Fibroblast of skin of scalp (primary cell): ENCODE measurements at places on chromosomes 13 and 19.

DNA sequence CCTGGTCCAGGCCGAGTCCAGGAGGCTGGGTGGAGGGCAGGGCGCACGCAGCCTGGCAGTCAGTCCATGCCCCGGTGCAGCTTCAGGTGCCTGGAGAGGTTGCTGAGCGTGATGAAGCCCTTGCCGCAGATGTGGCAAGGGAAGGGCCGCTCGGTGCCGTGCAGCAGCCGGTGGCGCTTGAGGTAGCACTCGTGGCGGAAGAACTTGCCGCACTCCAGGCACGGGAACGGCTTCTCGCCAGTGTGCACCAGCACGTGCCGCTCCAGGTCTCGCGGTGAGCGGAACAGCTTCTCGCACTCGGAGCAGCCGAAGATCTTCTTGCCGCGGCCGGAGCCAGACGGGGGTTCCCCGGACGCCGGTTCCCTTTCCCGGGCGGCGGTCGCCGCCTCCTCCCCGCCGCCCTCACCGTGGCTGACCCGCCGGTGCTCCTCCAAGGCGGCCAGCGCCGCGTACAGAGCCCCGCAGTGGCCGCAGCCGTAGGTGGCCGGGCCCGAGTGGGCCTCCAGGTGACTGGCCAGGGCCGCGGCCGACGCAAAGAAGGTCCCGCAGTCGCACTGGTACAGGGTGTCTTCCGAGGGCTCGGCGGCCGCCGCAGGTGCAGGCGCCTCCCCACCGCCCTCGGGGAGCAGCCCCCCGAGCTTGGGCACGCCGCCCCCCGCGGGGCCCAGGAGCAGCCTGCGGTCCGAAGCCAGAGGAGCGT lies 6.8 kb downstream of the FIZ1 start:
- no peak for DNase-seq

DNA sequence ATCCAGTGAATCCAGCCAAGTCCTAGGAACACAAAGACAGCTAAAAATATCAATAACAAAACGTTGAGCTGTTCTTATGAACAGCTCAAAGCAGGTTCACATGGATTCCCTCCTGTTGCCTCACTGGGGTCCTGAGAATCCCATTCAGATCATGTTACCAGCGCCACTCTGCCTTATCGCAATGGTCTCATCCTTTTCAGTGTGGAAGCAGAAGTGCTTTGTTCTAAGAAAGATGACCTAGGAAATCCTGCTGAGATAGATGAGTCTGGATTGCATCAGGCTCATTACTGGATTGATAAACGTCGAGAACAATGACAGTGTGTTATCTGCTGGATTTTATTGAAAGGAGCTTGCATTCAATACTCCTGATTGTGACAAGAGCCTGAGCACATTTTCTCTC lies 87.0 kb downstream of the SLAIN1 start:
- DNase-seq: no peak

DNA sequence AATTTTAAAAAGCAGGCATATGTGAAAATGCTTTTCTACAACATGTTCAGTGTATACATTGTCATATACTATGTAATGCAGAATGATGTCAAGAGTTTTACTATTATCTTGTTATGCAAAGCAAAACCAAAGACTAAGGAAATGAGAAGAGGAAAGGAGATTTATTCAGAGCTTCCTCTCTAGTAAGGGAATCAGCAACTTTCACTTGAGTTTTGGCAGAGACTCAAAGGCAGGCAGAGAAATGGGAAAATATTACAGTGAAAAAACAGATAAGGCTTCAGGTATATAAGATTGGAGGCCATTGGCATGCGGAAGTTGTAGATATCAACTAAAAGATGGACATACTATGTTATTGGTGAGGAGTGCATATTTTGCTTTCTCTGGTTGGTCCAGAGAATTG lies 512.0 kb upstream of the PCDH20 start:
- no peak for DNase-seq

- no peak for DNase-seq
Measured at GRCh38 chr19:4023600-4024398, 16.3 kb downstream of the PIAS4 start.

- DNase-seq: no peak
Measured at GRCh38 chr19:29170554-29170953, 42.4 kb downstream of the UQCRFS1 start.

DNA sequence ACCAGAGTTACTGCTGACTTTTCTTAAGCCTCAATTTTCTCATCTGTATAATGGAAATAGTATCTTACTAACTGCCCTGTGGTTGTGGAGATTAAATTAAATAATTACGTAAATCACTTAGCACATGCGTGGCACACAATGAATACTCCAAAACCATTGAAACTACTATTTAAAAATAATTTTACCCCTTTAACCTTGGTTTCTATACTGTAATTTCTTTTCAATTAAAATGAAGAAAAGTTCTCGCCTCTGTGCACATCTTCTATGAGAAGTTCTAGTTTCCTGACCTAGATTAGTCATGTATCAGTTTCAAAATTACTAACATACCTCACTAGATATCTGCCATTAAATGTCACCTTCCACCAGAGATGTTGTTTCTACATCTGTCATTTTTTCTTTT lies 5.7 kb downstream of the SLITRK1 start:
- no peak for DNase-seq

DNA sequence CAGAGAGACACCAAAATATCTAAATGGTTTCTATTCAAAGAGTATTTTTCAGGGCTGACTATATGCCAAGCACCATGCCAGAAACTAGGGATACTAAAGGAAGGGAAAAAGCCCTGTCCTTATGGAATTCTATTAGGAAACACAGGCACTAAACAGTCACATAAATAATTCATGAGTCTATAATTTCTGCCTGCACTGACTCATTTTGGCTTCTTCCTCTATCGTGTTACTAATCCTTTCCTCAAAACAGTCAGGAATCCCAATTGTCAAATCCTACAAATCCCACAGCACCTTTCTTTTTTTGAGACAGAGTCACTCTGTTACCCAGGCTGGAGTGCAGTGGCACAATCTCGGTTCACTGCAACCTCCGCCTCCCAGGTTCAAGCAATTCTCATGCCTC lies 29.2 kb downstream of the XPO4 start:
- peak; percentile 48 for DNase-seq

GRCh38 chr13:35496006-35496405 lies 19.5 kb upstream of the MAB21L1 start:
- no peak for DNase-seq

DNA sequence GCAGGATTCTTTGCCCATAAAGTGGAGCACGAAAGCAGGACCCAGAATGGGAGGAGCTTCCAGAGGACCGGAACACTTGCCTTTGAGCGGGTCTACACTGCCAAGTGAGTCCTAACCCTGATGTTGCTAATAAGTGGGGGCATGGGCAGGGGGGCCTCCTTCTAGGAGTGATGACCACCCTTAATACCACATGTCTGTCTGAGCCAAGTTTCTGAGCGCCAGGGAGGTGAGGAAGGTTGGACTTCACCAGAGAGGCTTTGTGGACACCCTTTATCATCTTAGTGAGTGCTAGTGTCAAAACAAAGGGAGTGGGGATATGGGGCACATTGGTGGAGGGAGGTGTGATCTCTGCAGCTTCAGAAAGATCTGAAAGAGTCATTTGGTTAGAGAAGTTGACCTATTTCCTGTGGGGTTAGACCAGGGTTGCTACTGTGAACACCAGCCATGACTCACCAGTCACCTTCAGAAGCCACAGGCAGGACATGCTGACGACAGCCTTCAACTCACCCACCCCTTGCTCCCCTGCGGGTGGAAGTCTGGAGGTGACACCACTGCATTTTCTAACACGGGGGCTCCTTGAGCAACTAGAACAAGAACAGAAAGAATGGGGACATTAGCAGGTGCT lies 8.8 kb downstream of the ALOX5AP start:
- DNase-seq: no peak

GRCh38 chr19:18742838-18743783 lies 48.0 kb downstream of the COMP start:
- no peak for DNase-seq

DNA sequence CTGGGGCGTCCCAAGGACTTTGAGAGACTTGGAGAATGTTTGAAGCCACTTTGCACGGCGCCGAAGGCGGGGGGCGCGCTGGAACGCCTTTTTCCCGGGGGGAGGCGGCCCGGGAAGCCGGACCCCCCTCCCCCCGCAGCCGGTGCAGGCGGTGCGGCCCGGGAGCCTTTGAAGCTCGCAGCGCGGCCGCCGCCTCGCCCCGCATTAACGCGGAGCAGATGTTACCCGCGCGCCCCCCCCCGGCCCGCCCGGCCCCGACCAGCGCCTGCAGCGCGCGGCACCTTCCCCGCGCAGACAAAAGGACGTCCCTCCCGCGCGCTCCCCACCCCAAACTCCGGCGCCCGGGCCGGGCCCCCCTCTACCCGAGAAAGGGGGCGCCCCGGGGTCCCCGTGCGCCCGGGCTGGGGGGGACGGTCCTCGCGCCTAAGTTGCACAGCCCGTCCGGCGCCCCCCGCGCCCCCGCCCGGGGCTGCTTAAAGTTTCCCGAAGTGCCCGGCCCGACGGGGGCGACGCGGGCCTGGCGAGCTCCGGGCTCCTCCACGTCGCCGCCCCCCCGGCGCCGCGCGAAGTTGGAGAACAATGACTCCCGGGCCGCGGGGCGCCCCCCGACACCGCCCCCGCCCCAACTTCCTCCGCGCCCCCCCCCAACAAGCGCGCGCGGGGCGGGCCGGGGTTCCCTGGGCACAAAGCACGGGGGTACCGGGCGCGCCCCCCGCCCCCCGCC lies 685 bp downstream of the TCF3 start:
- DNase-seq: peak; percentile 36

- peak; percentile 18 for DNase-seq
Measured at GRCh38 chr13:33057019-33057780, 41.0 kb downstream of the KL start.

DNA sequence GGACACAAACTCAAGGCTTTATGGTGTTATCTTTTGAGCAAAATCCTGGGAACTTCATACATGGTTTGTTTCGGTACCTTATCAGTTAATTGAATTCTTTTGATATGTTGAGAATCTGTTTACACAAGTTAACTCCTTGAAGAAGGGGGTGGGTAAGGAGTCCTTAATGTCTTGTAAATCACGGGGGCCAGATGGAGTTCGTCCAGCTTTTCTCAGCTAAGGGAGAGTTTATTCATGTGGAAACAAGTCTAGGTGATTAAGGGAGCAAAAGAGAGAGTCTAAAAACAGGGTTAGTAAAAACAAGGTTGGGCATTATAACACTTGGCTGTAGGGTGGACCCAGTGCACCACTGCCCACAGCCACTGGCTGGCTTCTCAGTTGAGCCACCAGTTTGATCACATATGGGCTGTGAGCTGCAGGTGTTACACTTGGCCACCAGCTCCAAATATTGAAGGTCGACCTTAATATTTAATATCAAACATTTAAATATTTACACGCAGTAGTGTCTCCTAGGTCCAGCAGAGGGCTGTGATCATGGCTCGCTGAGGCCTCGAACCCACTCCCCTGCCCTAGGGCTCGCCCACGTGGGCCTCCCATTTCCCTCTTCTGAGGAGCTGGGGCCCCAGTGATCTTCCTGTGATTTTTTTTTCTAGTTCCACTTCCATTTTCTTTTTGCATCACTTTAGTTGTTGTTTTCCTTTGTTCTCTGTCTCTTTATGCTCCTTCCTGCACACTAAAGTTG lies 21.0 kb upstream of the ZNF43 start:
- no peak for DNase-seq

DNA sequence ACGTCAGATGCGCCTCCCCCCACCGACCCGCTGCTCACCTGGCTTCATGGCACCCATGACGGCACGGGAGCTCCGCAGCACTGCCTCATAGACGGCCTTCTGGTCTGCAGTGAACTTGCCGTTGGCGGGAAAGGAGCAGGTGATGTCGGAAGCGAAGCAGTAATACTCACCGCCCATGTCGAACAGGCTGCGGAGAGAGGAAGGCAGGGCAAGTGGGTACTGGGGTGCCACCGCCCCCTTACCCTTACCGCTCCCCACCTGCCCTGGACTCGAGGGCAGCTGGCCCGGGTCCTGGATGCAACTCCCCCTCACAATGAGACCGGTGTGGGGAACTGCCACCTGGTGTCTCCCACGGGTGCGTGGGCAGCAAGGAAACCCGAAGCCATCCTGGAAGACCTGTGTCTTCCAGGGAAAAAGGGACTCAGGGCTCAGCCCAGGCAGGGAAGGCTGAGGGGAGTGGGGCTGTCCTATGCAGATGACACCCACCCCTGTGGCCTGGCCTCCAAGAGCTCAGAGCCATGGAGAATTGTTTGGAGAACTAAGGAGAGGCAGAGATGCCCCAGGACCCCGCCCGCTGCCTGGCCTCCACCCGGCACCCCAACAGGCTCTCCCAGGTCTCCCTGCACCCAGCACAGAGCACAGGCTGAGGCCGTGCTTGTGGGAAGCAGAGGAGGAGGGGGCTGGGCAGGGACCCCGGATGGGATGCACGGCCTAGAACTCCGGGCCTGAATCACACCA lies 28.3 kb downstream of the CEBPG start:
- DNase-seq: no peak

DNA sequence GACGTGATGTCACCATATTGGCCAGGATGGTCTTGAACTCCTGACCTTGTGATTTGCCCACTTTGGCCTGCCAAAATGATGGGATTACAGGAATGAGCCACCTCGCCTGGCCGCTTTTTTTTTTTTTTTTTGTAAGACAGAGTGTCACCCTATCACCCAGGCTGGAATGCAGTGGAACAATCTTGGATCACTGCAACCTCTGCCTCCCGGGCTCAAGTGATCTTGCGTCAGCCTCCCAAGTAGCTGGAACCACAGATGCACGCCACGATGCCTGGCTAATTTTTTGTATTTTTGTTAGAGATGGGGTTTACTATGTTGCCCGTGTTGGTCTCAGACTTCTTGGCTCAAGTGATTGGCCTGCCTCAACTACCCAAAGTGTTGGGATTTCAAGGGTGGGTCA lies 28.9 kb upstream of the ZNF808 start:
- no peak for DNase-seq

DNA sequence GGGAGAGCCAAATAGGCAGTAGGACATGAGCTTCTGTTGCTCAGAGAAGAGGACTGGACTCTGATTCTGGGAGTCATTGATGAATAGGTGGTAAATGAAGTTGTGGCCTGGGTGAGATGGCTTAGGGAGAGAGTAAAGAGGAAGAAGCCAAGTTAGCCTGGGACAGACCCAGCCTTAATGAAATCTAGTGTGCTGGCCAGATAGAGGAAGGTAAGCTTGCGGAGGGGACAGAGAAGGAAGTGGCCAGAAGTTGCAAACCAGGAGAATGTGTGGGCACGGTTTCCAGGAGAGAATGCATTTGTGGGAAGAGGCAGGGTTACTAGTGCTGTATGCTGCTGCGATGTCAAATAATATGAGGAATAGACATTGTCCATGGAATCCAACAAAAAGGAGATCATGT lies 83.3 kb upstream of the OLFM4 start:
- DNase-seq: no peak

GRCh38 chr13:77339408-77339807 lies 12.5 kb upstream of the MYCBP2 start:
- DNase-seq: no peak
